ENCODE measurements at places on chromosomes 4 and X. TPM values are rescaled to one million over a fixed set of nuclear protein-coding genes. Genes with fewer than 3 reads are reported as not detected.

The IL3RA gene
- 2.6 TPM for total RNA-seq

The MAGEB1 gene
- not detected for total RNA-seq

- no peak for DNase-seq
These were observed 239.9 kb upstream of the TEX13A start for GRCh38 chrX:105460376-105460775.

- no peak for DNase-seq
These were observed 8.3 kb downstream of the GPRIN3 start for GRCh38 chr4:89299153-89299791.

DNA sequence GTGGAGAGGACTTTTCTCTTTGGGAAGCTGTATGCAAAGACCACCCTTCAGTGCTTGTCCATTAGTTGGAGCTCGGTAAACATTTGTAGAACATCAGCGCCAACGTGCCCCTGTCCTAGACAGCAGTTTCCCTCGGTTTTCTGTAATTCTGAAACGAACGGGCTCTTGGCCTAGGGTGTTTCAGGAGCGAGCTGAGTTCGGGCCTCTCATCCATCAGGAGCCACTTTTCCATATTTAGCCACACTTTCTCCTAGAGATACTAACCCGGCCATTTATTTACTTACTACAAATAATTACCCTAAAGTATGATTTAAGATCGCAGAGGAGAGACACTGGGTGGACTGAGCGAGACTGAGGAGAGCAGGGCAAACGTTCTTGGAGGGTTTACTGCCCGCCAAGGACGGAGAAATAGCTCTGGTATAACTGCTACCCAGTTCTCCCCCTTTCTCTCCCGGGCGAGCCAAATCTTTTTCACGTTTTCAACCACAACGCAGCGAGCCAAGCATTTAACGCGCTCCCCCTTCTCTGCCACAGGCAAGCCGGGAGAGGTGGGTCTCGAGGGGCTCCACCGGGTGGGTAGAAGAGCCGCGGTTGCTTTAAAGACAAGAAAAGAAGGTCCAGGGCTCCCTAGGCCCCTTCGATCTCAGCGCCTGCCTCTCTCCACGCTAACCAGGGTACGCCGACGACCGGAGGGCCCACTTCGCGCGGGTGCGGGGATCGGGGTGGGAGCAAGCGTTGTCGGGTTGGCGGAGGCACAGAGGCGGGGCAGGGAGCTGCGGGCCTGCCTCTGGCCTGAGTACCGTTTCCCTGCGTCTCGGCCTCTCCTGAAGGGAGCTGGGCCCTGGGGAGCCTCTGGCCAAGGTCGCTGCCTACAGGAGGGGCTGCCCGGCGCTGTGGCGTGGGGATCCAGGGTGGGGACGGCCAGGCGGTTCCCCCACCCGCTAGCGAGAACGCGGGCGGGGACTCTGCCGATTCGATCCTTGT is 10.8 kb upstream of the PITX2 start:
- DNase-seq, result no peak

- DNase-seq, result no peak
These were observed 315.9 kb downstream of the MAPK10 start for GRCh38 chr4:86043755-86044592.

GRCh38 chrX:57137501-57137900 is 304 bp upstream of the SPIN2A start:
- DNase-seq, result no peak

Data from right cardiac atrium (tissue), 5 donors.